ENCODE measurements at places on chromosomes 7 and 10. TPM values are rescaled to one million over a fixed set of nuclear protein-coding genes. Genes with fewer than 3 reads are reported as not detected.

Gene FOXI2
- 0.47 TPM for total RNA-seq

Gene SDHAF3
- total RNA-seq, result 24.4 TPM

Gene ANKRD2
- 0.43 TPM for total RNA-seq

Gene PON1
- 0.12 TPM for total RNA-seq

DNA sequence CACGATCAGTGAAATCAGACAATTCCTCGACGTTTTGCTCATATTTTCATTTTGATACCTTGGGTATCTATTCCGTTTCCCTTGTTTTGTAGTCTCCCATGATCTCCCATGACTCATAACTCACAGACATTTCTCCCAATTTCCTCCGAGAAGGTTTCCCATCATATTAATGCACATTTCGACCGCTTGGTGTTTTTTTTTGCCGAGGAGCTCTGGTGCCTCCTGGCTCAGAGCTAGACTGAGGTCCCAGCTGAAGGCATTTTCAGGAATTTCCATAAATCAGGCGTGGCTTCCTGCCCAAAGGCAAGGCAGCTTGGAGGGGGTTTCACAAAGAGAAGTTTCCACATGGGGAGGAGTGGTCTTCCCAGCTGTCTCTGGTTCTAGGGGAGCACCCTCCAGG, 148.2 kb upstream of the TNS3 start:
- no peak for DNase-seq

- DNase-seq, result no peak
Measured at GRCh38 chr7:124843336-124843735, 77.7 kb upstream of the GPR37 start.

DNA sequence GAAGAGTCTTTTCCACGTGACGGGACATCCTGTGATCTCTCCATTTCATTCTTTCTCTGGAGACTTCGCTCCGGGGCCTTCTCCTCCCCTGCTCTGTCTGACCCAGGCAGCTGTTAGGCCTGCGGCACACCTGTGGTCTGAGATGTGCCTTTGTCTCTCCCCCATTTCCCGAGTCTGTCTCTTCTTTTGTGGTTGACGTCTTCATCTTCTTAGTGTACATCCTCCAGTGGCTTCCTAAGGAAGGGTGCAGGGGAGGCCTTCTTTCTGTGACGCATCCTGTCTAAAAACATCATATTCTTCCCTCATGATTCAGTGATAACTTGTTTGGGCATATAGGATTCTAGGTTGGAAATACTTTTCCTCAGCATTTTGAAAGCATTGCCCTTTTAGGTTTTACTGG, 17.2 kb upstream of the ATP6V0E2 start:
- no peak for DNase-seq

Measured in testis (tissue), 5 donors.